Stimulated activated CD8-positive, alpha-beta memory T cell treated with anti-CD3 and anti-CD28 coated beads, Interleukin-7, amount 100 ng/mL, for 4 hours (primary cell): ENCODE measurements at places on chromosomes 12 and 14.

GRCh38 chr12:113299619-113300237 lies 35.2 kb downstream of the SLC8B1 start:
- no peak for DNase-seq

GRCh38 chr12:14253496-14253895 lies 112.0 kb upstream of the ATF7IP start:
- no peak for DNase-seq

DNA sequence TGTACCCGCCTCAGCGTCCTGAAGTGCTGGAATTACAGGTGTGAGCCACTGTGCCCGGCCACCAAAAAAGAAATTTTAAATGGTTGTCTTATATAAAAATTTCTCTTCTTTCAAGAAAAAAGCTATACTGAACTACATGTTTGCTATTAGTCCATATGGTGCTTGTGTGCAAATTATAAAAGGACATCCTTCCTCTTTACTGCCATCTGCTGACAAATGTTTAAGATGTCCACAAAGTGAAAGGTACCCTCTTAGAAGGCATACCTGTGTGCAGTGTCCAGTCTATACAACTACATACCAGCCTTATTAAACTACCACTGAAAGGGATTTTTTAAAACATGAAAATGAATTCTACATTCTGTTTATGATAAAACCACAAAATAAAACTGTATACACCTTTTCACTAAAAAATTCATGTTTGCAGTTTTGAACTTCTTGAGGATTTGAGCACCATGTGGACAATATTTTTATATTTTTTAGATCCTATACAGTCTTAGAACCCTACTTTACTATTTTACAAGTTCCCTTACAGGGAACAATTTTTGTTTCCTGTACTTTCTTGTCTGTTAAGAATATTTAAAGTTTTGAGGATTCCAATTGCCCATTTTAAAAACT lies 32.8 kb upstream of the TOMM20L start:
- DNase-seq, result no peak

- DNase-seq, result no peak
These were observed 1.4 kb downstream of the WSB2 start for GRCh38 chr12:118059341-118060191.

DNA sequence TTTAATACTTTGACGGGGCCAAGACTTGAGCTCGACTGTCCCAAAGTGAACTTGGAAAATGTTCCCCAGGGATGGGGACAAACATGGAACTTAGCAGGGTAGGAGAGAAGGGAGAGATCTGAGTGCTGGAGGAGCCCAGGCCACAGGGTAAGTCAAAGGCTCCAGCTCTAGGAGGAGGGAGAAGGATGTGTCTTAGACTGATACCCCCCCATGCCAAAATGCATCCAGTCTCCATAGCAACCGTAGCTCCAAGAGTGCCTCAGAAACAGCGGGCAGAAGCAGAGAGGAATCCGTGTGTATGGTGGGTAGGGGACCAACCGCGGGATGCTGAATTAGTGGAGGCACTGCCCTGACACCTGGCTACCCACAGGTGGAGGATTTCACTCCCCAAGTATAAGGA lies 845 bp upstream of the AGAP2 start:
- DNase-seq, result no peak

- no peak for DNase-seq
These were observed 103.6 kb upstream of the CCND2 start for GRCh38 chr12:4169959-4170358.

DNA sequence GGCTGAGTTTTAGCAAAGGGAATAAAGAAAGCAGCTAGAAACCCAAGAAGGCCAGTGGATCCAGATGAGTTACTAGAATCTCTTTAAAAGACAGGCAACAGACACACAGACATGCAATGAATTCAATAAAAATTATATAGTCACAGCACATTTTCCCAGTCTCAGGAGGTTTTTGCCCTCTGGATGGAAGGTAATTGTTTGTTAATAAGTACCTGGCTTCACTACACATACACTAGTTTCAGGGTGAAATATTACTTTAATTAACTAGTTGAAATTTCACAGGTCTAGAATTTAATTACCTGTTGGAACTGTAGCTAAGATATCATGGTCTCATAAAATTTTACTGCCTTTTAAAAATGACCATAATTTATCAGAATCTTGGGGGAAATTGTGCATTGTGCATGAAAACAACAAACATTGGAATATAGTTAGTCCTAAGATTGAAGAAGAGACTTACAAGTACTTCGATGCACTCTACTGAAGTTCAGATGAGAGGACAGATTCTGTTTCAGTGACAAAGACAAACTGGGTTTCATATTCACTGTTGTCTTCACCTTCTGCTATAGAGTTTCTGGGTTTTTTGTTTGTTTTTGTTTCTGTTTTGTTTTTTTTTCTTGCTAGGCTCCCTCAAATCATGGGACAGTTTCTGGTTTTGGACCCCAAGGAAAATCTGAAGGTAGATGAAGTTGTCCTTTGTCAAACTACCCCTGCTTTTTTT lies 277.0 kb upstream of the GARIN6 start:
- DNase-seq, result no peak

GRCh38 chr14:29823816-29824215 lies 103.8 kb downstream of the PRKD1 start:
- DNase-seq, result no peak

- DNase-seq, result no peak
These were observed 581 bp downstream of the PAPOLA start for GRCh38 chr14:96502621-96503305.

GRCh38 chr12:50638482-50638880 lies 125.4 kb upstream of the ATF1 start:
- DNase-seq, result no peak

DNA sequence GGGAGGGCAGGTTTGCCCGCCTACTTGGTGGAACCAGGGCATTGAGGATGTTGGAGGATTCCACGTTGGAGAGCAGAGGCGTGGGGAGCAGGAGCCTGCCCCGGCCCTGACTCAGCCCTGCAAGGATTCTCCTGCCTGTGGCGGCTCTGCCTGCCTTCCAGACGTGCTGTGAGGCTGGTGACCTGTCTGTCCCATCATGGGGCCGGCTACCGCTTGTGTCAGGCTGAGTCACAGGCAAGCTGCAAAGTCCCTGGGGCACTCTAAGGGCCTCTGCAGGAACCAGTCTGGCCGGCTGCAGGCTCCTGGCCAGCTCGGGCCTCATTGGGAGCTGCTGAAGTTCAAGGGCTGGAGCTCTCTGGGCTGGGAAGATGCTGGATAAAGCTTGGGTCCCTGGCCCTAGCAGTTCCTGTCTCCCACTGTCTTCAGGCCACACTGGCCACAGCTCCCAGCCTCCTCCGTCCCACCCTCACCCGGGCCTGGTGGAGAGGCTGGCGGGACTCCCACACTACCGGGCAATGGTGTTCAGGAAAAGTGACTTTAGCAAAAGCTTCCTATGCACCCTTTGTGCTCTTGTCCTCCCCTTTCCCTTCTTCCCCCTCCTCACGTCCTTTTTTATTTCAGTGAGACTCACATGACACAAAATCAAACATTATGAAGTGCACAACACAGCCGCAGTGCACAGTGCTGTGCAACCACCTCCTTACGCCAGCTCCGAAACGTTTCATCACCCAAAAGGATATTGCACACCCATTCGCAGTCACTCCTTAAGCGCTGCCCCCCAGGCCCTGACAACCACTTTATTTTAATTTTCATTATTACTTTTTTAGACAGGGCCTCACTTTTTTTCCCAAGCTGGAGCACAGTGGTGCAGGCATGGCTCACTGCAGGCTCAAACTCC lies 22.0 kb upstream of the ULK1 start:
- DNase-seq, result no peak

DNA sequence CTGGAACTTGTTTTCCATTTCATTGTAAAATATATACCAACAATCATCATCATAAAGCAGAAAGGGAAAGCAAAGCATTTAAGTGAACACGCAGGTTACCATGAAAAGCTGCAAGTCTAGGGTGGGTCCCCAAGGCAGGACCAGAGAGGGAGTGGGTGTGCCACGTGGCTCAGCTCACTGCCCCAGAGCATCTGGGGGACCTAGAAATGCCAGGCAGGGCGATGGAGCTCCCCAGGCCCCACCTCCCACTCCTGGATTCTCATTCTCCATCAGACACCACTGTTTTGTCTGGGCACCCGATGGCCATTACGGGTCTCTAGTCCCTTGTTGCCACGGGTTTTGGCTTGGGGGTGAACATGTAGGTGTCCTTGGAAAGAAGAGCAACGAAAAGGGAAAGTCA lies 34.7 kb downstream of the BCL11B start:
- DNase-seq, result no peak
